ENCODE measurements at places on chromosomes 7 and 10.

GRCh38 chr10:131876017-131876416 is 24.8 kb upstream of the PPP2R2D start:
- no peak for DNase-seq

GRCh38 chr7:42972699-42973500 is 40.7 kb downstream of the MRPL32 start:
- peak; percentile 31 for DNase-seq

GRCh38 chr10:93854975-93855374 is 38.8 kb upstream of the SLC35G1 start:
- DNase-seq = no peak

GRCh38 chr7:28389504-28390395 is 22.6 kb upstream of the CREB5 start:
- peak; percentile 92 for DNase-seq

GRCh38 chr10:20085115-20085514 is 268.9 kb downstream of the PLXDC2 start:
- no peak for DNase-seq

DNA sequence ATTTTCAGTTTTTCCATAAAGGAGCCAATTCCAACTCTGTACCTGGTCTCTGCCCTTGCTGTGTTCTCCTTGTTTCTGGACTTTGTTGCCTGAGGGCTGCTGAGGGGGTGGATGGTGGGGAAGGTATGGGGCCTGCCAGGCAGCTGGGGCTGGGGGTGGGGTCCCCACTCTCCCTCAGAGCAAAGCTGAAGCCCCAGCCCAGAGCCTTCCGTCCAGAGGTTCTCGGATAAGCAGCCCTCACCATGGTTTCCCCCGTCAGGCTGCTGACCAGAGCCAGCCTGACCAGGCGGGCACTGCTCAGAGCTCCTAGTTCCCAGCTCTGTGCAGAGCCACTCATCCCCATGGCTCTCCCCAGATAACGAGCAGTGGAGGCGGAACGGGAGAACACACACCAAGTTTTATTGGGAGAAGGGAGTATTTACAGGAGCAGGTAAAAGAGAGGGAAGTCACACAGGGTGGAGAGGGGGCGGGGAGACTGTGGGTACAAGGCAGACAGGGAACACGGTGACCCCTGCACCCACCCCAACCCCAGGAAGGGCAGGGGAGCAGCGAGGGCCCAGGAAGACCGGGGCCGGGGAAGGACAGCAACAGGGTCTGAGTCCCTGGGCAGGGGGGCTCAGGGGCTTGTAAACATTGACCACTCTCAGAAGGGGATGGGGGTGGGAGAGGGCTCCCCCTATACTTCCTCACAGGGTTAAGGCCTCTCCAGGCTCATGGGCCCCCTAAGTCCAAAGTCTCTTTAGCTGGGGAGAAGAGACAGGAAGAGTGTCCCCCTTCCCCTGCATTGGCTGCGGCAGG is 5.8 kb downstream of the GNB2 start:
- no peak for DNase-seq

- DNase-seq = peak; percentile 20
Observed at GRCh38 chr10:132946-133898, 2.0 kb upstream of the ZMYND11 start.

- no peak for DNase-seq
Observed at GRCh38 chr7:22715969-22716368, 11.0 kb upstream of the IL6 start.

DNA sequence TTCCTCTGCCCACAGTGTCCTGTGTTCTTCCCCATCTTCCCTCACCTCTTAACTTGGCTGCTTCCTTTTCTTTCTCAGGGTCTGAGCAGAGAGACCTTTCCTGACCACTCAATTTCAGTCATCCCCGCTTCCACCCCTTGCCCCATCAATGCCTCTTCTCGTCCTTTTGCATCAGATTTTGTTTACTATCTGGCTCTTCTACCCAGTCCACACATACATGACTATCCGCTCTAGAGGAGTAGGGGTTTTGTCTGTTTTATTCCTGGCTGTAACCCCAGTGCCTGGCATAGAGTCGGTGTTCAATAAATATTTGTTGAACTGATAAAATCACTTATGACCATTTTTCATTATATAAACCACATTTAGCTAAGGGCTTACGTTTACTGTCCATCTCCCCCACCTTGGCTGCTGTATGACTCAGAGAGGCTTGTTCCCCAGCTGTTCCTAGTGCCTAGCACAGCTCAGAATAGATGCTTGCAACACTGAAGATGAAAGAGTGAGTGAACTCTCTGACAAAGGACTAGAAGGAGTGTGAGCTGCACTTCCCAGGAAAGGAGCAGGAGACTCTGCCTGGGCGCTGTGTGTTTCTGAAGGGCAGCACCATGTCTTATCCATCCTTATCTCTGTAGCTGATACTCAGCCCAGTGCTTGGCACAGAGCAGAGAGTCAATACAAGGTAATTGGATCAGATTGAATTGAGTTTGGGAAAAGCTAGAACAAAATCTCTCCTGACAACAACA is 21.9 kb downstream of the ARID5B start:
- DNase-seq = no peak

GRCh38 chr10:42962110-42962901 is 114.6 kb upstream of the RET start:
- DNase-seq = no peak

DNA sequence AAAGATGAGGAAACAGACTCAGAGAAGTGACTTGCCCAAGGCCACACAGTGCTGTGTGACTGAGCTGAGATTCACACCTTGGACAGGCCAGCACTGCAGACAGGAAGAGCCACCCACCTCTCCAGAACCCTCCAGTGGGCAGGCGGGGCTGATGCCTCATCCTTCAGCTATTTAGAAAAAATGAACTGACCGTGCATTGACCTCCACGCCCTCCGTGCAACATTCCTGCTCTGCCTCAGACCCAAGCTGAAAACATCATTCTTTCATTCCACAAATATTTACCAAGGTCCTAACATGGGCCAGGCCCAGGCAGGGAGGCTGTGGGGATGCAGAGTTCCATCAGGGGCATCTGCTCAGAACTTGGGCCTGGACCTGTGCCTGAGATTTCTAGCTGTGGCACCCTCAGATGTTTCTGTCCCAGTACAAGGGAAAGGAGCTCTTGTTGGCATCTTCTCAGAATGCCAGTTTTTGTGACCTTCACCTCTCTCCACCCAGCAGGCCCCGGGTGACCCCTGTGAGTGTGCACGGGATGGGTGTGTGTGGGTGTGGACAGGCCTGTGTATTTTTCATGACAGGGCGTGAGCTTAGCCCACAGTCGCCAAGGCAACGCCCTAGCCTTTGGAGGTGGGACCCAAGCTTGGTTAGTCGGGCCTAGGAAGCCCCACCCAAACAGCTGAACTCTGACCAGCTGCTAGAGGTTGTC is 6.5 kb downstream of the VSIR start:
- DNase-seq = no peak

- no peak for DNase-seq
Observed at GRCh38 chr7:12370249-12370648, 33.4 kb downstream of the VWDE start.

GRCh38 chr7:125561006-125561405 is 631.4 kb upstream of the POT1 start:
- peak; percentile 20 for DNase-seq

All from pons (tissue), 1 donor.